NCI-H1436 treated with DMSO at 0.1 percent for 48 hours (cell line): ENCODE measurements at places on chromosomes 12 and 14.

DNA sequence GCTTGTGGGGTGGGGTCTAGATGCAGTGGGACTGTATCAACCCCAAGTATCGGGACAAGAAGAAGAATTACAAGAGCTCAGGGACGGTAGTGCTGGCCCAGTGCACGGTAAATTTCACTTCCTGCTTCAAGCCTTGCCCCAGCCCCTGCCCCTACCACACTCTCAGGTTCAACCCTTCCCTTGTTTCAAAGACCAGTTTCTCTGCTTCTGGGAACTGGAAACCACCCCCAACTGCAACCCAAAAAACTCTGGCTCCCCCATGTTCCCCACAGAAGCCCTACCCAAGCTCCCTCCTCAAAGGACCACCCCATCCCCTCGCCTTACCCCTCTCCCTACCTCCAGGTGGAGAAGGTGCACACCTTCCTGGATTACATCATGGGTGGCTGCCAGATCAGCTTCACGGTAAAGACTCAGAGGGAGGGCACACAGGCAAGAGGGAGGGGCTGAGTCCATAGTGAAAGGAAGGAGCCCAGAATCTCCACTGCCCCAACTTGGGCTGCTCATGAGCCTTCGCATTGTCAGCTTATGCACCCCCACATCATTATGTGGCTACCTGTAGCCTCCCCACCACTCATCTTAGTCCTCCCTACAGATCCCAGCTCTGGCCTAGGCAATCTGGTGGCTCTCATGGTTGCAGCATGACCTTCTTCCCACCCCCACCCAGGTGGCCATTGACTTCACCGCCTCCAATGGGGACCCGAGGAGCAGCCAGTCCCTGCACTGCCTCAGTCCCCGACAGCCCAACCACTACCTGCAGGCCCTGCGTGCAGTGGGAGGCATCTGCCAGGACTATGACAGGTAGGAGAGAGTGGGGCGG is 4.3 kb downstream of the CPNE6 start:
- no peak for DNase-seq

GRCh38 chr14:23579739-23580138 is 1.1 kb upstream of the JPH4 start:
- DNase-seq = no peak

GRCh38 chr12:103964805-103965204 is 867 bp upstream of the TDG start:
- DNase-seq = no peak

DNA sequence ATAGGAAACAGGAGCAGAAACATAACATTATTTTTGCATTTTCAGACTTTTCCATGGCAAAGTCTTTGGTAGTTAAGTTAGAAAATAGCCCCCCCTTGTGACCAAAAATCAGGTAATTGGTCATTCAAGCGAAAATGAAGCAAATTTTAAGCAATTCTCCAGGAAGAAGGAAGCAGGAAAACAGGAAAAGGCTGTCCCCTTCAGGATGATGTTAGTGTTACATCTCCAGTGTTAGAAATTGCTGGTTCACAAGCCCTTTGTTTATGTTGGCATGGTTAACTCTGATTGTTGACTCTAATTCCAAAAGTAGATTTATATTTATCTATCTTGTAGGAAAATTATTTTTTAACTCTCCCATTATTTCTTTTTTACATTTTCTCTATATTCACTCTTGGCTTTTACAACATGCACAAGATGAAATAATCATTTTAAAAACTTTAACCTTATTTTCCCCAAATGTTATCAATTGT is 18.8 kb upstream of the GAS2L3 start:
- peak; percentile 43 for DNase-seq

GRCh38 chr14:65151609-65151956 is 49.3 kb upstream of the MAX start:
- no peak for DNase-seq

- DNase-seq = no peak
Measured at GRCh38 chr12:94261119-94261518, 112.7 kb downstream of the PLXNC1 start.

GRCh38 chr12:41981013-41981412 is 163.7 kb downstream of the GXYLT1 start:
- DNase-seq = no peak

DNA sequence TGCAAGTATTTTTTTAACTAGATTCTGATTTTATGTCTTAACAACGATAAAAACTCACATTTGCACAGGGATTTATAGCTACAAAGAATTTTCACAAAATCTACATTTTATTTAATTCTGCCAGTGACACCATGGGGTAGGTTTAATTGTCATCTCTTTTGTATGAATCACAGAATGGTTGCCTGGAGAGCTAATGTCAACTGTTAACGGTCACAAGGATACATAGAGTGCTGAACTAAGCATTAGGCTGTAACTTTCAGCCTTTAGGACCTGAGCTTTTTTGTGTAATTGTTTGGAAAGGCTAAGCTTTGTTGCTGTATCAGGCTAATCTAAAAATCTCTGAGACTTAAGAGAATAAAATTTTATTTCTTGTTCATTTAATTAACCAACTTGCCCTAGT is 465.3 kb upstream of the TBX3 start:
- DNase-seq = no peak

- DNase-seq = no peak
Measured at GRCh38 chr12:31600750-31601149, 9.8 kb upstream of the DENND5B start.

- no peak for DNase-seq
Measured at GRCh38 chr14:93332397-93332852, 411 bp downstream of the BTBD7 start.

DNA sequence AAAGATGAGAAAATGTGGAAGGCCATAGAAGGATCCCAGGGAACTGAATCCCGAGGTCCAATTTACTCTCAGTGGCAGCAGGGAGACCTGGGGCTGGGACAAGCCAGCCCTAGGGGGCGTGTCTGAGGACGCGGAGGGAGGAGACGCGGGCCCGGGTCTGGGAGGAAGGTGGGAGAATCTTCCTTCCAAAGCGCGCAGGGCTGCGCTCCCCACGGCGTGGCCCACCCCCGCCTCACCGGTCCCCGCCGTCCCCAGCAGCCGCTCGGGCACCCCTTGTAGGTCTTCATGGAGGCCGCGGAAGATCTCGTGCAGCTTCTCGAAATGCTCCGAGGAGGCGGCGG is 323 bp downstream of the VTI1B start:
- DNase-seq = no peak

- DNase-seq = no peak
Measured at GRCh38 chr14:22838631-22839041, 2.3 kb downstream of the MMP14 start.

DNA sequence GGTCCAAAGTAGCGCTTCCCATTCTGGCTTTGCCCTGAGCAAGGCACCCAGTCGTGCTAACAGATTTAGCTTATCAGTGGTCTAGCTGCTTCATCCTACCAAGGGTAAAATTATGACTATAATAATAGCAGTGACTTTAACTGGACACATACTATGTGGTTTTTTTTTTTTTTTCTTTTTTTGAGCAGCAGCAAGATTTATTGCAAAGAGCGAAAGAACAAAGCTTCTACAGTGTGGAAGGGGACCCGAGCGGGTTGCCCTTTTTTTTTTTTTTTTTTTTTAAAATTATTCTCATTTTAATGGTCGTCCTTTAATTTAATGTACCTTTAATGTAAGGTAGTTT is 505 bp downstream of the HELB start:
- no peak for DNase-seq

- no peak for DNase-seq
Measured at GRCh38 chr12:108046135-108046534, 83.0 kb upstream of the WSCD2 start.

DNA sequence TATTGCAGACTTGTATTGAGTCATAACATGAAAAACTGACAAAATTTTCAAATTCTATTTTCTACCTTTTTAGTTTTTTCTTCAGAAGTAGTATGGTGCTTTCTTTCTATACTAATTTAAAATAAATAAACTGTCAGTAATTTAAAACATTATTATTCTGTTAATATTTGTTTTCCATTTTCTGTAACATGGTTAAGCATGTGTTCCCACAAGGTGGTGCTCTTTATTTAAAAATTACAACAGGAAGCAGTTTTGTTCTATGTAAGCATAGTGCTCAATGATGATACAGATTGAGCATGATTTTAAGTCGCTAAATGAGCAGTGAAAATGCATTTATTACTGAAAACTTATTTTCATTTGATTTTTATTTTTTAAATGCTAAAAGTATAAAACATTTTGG is 114.6 kb downstream of the PPFIA2 start:
- no peak for DNase-seq

- no peak for DNase-seq
Measured at GRCh38 chr12:69168828-69169227, 70.5 kb upstream of the CPSF6 start.

GRCh38 chr14:57168138-57168679 is 100.5 kb downstream of the EXOC5 start:
- no peak for DNase-seq

- DNase-seq = no peak
Measured at GRCh38 chr12:68434391-68435298, 102.5 kb upstream of the MDM1 start.

DNA sequence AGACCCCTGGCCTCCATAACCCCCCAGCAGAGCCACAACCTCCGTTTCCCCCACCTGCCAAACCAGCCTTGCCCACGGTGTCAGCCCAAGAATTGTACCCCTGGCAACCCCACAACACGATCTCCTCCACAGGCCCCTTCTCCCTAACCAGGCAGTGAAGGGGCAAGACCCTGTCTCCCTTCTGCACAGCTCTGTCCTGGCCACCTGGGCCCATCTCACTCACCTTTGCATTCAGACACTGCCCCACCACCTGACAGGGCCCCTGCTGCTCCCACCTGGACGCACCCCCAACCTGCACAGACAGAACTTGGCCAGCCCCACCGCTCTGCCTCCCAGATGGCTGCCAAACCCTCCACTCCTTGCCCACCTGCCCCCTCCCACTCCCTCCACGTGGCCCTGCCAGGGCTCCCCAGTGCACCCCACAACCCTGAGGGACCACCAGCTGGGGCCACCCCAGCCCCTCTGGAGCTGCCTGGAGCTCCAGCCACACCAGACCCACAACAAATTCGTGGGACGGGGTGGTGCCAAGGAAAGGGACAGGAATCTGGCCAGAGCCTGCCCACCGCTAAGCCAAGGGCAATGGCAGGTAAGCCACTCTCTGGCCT is 11.8 kb downstream of the AHNAK2 start:
- no peak for DNase-seq

DNA sequence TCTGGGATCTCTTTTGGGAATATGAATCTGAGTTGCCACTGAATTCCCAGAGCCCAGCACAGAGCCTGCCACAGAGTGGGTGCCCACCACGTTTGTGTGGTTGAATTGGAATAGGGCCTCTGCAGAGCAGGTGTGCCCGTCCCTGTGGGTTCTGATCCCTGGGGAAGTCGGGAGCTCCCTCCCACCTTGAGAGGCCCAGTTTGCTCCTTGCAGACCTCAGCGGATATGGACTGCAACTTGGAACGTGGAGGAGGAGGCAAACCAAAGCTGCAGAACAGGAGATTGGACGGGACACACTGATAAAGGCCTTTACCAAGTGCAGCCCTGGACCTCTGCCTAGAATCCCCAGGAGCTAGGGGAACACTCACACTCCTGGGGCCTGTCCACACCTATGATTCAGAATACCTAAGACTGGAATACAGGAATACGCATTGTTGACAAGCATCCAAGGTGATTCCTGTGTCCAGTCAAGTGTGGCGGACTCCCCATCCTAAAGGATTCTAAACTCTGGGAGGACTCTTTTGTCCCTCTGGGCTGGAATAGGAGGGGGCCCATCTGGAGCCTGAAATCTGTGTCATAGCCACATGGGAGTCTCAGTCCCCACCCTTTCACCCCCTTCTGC is 2.4 kb downstream of the KRT76 start:
- no peak for DNase-seq

- no peak for DNase-seq
Measured at GRCh38 chr12:85821759-85822158, 14.4 kb downstream of the RASSF9 start.

DNA sequence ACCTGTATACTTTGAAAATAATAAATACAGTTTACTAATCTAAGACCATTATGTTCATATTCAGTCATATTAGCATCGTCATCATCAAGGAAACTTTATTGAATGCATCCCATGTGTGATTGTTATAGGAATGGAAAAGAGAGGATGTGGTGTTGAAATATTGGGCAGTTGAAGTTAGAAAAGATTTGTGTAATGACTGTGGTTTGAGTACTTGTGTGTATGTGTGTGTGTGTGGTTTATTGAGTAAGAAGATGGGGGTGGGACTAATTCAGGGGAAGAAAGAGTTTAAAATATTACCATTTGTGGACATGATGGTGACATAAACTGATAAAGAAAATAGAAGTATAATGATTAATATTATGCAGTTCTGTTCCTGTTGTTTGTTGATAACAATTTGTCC is 238.7 kb upstream of the SEL1L start:
- no peak for DNase-seq

DNA sequence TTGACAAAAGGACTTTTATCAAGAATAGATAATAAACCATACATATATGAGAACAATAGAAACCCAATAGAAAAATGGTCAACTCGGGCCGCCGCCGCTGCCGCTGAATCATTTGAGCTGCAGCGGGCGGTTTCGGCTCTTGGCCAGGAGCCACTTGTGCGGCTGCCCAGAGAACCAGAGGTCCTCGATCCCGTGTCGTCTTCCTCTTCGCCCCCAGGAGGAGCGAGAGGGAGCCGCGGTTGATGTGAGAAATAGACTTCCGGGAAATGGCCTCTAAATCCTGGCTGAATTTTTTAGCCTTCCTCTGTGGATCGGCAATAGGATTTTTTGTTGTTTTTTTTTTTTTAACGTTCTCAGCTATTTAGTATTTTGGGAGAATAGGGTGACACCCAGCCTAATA is 44.8 kb downstream of the CPSF6 start:
- no peak for DNase-seq

DNA sequence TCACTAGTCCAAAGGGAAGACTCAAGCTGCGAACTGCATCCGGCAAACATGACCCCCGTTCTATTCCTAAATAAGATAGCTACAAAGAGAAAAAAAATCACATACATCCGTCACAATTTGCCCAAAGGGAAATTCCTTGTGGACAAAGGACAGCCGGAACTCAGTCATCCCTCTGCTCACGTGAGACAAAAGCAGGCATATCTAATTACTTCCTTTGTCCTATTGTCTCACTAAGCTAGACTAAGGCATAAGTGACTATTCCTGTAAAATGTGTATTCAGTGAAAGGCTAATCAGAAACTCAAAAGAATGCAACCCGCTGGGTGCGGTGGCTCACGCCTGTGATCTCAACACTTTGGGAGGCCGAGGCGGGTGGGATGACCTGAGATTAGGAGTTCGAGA is 27.2 kb upstream of the NINJ2 start:
- DNase-seq = no peak

GRCh38 chr14:62062645-62063044 is 300.4 kb downstream of the SNAPC1 start:
- no peak for DNase-seq

DNA sequence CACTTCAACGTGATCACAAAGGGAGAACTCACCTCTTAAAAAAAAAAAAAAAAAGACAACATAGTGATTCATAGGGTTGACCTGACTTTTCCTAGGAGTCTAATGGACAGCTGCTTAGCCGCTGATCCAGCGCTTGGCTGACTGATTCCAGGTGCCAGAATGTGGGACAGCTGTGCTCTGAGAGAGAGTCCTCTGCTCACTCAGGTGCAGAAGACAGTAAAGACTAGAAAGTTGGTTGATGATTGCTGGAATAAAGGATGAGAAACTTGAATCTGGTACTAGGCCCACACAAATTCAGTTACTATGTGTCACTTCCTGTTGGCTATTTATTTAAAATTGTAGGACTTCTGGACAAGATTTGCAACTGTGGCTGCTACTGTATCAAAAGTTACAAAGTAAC is 229.4 kb downstream of the CHST11 start:
- DNase-seq = no peak

- DNase-seq = peak; percentile 45
Measured at GRCh38 chr14:63276492-63277342, 42.0 kb downstream of the GPHB5 start.
